ENCODE measurements at places on chromosomes 12 and 14.

DNA sequence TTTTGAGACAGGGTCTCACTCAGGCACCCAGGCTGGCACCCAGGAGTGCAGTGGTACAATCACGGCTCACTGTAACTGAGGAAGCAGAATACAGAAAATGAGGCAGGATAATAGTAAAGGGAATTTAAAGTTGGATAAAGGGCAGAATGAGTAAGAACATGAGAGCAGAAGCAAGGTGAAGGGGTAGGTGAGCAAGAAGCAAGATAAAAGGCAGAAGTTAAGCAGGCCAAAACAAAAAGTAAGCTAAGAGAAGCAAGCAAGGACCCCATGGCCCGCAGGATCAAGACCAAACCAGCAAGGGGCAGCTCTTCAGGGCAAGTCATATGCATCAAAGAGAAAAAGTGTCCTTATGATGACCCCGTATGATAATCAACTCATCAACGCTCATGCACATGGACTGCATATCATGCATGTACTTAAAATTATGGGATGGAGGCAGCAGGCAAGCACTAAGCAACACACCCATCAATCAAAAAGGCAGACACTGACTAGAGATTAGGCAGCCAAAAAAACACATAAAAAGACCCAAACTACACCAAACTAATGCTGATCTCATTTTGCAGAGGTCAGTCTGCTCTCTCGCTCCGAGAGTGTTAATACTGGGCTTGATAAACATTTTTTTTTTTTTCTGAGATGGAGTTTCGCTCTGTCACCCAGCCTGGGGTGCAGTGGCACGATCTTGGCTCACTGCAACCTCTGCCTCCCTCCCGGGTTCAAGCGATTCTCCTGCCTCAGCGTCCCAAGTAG, 11.6 kb downstream of the TIMELESS start:
- DNase-seq = no peak

DNA sequence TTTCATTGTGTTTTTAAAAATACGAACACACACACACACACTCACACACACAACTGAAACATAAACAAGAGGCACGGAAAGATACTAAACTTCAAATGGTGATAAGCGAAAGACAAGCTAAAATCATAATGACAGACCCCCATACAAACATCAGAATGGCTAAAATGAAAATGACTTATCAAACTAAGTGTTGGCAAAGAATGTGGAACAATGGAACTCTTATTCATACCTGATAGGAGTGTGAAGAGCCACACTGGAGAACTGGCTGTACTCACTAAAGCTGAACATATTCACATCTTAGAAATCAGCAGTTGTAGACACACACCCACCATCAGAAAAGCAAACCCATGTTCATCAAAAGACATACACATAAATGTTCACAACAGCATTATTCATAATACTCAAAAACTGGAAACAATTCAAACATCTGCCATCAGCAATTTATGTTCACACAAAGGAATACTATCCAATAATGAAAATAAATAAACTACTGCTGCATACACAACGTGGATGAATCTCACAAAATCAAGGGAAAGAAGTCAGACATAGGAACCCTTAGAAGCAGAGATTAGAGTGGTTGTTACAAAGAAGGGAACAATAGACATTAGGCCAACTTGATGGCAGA, 11.8 kb downstream of the STXBP6 start:
- DNase-seq = no peak

DNA sequence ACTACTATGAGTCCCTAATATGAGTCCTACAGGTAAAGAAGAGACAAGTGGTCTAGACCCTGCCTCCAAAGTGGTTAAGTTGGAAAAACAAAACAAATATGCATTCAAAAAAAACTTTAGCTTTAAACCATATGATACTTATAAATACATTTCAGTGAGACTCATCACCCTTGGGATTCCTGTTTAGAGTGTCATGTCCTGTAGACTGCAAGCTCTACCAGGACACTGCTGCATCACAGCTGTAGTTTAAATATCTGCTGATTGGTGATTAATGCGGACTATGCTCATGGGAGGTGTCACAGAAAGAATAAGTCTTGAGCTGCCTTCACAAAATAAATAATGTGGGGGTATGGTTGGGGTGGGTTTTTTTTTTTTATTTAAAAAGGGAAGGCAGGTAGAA, 8.8 kb upstream of the LGR5 start:
- DNase-seq = no peak

DNA sequence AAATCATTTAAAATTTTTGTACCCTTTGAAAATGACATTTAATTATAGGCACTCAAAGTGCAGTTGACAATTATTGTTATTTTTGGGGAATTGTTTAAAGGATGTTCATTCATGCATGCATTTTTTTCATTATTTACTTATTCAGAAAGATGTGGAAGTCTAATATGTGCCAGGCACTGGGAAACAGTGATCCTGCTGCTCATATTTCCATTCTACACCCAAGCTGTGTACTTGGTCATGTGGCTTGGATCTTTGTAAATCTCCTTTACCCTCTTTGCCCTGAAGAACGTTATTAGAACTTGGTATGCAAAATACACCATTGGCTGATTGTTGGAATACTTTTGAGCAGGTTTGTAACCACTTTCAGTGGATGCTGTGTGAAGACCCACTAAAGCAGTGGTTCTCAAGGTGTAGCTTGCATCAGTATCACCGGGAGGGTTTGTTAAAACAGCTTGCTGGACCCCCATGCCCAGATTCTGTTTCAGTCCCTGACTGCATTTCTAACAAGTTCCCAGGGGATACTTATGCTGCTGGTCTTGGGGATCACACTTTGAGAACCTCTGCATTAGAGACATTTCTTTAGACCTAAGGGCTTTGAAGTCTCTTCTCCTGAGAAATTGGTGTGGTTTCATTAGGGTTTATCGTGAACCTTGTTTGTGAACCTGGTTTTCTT, 47.5 kb downstream of the PRKCH start:
- no peak for DNase-seq

DNA sequence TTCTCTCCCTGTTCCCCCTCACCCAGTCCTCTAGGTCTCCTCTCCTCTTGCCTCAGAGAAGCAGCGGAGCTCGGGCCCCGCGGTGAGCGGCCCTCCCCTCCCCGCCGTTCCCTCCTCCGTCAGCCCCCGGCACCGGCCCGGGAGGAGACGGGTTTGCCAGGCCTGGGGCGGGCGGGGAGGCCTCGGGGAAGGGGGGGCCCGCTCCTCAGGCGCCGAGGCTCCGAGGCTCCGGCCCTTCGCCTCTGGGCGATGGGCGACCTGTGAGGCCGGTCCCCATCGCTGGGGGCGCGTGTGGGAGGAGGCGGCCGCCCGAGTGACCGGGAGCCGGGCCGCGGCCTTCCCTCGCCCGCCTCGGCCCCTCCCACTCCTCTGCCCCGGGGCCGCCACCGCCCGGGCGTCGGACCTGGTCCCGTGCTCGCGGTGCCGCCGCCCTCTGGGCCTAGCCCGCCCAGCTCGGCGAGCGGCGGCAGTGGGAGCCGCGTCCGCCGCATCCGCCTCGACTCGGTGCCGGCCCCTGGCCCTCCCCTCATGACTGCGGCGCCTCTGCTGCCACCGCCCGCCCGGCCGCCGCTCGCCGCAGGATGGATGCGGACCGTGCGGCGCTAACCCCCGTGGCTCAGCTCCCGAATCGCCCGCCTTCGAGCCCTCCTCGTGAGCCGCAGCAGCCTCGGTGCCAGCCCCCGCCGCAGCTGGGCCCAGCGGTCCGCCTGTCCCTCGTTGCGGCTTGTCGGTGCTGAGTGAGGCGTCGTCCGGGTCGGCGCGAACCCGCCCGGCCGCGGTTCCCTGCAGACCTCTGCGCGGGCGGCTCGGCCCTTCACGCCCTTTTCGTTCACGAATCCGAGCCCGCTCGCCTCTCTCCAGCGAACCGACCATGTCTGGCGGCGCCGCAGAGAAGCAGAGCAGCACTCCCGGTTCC, 574 bp downstream of the WNK1 start:
- DNase-seq = peak; percentile 51

GRCh38 chr14:44453433-44454171, 53.5 kb downstream of the FSCB start:
- no peak for DNase-seq

- no peak for DNase-seq
Observed at GRCh38 chr12:94121886-94122285, 26.5 kb upstream of the PLXNC1 start.

DNA sequence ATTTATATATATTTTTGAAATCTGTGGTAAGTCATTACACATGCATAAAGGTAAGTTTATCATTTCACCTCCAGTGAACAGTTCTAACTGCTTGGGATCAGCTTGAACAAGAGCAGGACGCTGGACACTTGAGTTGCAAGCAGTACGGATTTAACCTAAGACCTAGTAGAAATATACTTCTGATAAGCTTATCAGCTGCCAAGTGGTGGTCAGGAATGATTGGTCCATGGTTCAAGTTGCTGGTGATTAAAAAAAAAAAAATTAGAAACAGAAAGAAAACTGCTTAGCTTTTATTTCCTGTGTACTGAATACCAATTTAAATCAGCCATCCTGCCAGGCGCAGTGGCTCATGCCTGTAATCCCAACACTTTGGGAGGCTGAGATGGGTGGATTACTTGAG, 88.6 kb downstream of the AEBP2 start:
- DNase-seq = no peak

DNA sequence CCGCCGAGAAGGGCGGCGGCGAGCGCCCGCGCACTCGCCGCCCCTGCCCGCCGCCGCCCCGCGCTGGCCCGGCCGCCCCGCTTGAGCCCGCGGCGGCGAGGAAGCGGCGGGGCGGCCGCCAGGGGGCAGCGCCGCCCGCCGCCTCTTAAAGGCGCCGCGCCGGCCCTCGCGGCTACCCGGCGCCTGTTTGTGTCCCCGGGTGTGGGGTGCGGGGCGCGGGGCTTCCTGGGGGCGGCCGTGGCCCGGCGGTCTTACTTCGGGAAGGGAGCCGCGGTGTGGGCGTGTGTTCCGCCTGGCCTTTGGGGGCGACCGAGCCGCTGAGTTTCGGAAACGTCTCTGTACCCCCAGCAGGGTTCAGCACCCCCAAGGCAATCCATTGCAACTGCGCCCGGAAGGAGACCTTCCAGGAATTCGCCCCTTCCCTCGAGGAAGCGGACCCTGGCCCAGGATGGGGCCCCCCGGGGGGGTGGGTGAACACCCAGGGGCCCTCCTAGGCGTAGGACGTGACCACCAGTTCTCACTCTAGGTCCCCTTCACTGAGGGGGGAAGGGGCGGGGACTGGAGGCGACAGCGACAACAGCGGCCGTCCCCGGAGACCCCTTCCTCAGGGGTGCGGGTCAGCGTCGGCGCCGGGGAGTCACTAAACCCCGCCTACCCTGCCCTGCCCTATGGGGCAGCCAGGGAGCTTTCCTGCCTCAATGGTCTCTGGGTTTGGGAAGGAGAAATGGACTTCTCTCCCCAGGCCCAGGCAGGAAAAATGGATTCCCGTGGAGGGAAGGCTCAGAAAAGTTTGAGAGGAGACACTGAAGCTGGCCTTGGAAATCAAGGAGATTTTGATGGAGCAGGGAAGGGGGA, at the start of gene ITPK1:
TSS of gene ITPK1 (minus strand) at position 105 of the 855 bp plus-strand sequence. CDS start 762 bp downstream, outside the sequence.
- peak; percentile 56 for DNase-seq

DNA sequence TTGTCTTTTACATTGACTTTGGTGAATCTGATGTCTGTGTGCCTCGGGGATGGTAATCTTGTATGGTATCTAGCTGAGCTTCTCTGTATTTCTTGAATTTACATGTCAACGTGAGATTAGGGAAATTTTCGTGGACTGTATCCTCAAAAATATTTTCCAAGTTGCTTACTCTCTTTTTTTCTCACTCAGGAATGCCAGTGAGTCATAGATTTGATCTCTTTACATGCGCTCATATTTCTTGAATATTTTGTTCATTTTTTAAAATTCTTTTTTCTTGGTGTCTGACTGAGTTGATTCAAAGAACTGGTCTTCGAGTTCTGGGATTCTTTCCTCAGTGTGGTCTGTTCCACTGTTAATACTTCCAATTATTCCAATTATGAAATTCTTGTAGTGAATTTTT, 207.7 kb downstream of the RAD51B start:
- DNase-seq = no peak

DNA sequence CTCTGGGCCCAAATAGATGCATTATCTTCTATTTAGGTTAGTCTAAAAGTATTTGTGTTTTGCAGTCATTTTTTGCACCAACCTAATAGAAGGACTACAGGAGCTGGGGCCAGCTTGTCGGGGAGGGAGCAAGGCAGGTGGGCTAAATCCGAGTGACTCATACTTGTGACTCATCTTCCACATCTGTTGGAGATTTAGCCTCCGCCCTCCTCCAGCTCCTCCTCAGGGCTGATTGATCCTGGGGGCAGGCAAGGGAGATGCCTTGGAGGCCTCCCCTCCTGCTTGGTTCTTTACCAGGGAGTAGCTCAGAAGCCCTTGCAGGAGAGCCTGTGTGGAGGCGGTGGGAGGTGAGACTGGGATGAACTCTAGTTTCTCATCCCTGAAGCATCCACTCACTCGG, 27.9 kb downstream of the RHOF start:
- no peak for DNase-seq

DNA sequence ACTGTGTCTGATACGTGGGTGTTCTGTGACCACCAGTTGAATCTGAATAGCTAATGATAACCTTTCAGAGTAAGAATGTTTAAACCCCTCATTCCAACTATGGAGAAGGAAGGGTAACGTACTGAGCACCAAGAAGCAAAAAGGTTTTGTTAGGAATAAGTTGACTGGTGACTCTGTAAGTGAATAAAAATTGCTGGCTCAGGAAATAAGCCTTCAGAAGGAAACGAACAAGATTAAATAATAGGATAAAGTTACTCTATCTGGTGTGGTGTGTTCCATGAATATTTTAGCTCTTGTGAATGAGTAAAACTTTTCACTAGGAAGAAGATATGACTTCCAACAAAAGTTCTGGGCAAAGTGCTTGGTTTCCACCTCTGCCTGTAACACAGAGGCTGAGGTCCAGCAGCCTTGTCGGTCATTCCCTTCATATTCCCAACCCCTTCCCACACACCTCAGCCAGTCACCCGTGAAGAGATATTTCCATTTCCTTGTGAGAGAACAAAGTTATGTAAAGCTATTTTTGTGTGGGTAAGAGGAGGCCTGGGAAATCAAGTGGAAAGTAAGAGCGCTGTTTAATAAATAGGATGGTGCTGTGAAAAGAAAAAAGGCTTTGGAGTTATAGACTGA, 47.1 kb downstream of the ARF6 start:
- no peak for DNase-seq

- DNase-seq = no peak
Observed at GRCh38 chr14:43003845-43004244, 1397.2 kb downstream of the LRFN5 start.

DNA sequence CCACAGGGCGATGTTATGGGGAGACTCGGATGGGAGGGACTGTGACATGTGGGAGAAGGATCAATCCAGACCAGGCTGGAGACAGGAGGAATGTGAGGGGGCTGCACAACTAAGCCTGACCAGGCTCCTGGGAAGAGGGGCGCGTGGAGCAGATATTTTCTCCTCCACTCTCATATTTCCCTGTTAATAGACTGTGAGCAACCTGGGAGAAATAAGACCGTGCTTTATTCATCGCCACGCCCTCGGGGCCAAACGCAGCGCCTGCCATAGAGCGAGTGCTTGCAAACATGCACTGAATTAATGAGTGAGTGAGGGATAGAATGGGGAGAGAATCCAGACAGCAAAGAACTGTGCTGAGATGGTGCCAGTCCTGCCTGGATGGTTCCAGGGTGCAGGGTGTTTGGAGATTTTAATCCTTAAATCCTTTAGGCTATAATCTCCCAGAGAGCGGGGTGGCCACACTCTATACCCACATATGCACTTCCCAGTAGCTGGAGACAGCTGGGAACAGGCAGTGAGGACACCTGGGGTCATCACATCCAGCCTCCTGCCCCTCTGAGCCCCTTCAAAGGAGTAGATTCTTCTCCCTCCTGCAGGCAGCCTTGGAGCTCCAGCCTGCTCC, 13.6 kb upstream of the FAIM2 start:
- DNase-seq = no peak
